Large intestine (tissue), 12 donors: ENCODE measurements at places on chromosomes 4 and X. TPM values are rescaled to one million over a fixed set of nuclear protein-coding genes. Genes with fewer than 3 reads are reported as not detected.

- no peak for DNase-seq
These were observed 119.2 kb downstream of the EFNB1 start for GRCh38 chrX:68947882-68948605.

DNA sequence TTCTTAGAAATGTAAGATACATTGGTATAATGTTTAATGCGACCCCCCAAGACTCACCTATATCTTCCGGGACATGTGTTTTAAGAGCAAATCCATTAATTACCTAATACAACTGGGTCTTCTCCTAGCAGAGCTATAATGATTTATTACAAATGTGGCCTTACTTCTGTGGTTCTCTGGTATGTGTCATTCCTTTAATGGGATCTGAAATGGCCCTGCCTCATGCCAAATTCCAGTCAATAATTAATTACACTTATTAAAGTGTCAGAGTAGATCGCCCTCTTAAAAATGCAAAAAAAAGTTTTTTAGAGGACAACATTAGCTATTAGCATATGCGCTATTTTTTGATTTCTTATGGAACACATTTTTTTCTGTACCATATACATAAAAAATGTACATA is 17.0 kb downstream of the HPSE start:
- no peak for DNase-seq

DNA sequence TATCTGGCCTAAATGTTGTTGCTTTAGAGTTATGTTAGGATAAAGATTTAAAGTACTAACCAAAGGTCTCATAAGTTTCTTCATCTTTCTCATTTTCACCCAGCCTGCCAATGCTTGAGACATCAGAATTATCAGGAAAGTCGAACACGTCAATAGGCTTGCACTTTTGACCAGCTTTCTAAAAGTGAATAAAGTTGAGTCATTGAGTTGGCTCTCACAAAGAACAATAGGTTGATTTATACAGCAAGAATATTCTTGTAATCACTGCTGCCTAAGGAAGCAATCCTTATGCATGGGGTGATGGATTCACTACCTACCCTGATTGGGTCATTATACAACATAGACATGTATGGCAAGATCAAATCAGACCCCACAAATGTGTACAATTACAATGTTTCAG is 5.0 kb downstream of the CENPU start:
- peak; percentile 25 for DNase-seq

GRCh38 chr4:76881375-76881774 is 16.6 kb downstream of the SOWAHB start:
- peak; percentile 84 for DNase-seq

DNA sequence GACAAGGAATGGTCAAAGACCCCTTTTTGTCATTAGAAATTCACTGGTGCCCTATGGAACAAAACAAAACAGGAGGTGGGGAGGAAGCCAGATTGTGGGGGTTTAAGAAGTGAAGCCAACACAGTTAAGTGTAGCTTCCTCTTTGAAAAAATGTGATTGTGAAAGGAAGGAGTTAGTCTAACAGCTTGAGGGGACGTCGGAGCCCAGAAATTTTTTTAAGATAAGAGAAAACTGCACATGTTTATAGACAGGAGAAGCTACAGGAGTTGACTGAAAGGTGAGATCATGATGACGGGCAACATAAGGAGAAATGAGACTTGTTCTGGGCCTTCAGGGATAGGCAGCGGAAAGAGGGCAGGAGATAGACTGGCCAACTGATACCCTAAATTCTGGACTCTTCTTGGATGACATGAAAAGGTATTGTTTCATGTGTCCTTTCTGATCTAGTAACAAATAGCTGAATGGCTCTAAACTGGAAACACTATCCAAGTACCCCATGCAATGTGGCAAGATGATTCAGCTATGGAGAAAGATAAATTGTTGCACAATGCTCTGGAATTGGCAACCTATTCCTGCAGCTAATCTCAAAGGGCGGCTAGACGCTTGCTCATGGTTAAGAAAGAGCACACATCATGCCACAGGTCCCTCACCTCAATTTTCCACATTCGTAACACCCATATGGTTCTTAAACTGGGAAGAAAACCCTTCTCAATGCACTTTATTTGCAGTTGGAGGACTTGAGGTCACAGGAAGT is 3.7 kb upstream of the HDAC8 start:
- no peak for DNase-seq

DNA sequence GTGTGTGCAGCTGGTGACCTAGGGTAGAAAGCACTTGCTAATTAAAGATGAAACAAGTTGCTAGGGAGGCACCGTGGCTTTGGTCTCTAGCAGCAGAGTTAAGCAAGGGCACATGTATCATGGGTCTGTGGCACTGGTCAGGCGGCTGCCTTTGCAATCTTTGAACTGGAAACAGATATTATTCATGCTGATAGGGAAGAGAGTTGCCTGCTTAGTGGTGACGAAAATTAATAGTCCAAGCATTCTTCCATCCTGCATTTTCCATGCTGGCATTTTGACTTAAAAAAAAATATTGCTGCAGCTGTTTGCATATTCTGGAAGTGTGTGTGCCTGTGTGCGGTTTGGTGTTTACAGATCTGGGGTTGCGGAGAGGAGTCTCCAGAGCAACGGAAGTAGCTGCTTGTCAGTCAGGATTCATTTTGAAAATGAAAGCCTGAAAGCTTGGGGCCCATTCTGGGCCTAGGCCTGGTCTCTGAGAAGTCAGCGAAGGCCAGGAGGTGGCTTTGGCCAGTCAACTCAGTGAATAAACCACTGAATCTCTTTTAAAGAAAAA is 2.3 kb upstream of the SOWAHD start:
- peak; percentile 66 for DNase-seq

DNA sequence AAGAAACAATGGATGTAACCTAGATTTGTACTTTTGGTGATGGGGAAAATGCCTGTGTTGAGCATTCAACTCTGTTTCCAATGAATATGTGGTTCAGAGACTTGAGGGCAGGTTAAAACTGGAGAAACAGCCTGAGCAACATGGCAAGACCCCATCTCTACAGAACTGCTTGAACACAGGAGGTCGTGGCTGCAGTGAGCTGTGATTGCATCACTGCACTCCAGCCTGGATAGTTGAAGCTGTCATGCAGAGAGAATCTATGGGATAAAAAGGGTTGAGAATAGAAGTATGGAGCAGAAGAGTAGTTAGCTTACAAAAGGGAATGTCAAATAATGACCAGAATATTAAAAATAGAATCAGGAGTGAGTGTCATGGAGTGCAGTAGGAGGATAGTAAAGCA is 134.8 kb upstream of the PDE5A start:
- DNase-seq: no peak

DNA sequence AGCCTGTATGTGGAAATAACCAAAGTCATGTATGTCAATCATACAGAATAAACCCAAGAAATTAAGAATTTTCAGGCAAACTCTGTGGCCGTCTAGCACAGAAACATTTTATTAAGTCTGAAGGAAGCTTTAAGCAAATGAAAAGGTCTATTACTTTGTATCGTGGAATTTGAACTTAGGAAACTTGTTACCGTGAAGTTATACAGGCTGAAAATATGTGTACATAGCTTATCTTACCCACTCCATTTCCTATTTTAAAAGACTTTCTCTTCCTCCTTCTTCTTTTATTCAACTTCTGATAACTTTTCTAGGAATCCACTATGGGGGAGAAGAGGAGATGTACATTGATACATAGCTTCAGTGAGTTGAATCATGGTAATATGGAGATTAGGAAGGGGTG is 108.3 kb downstream of the AGTR2 start:
- peak; percentile 25 for DNase-seq

DNA sequence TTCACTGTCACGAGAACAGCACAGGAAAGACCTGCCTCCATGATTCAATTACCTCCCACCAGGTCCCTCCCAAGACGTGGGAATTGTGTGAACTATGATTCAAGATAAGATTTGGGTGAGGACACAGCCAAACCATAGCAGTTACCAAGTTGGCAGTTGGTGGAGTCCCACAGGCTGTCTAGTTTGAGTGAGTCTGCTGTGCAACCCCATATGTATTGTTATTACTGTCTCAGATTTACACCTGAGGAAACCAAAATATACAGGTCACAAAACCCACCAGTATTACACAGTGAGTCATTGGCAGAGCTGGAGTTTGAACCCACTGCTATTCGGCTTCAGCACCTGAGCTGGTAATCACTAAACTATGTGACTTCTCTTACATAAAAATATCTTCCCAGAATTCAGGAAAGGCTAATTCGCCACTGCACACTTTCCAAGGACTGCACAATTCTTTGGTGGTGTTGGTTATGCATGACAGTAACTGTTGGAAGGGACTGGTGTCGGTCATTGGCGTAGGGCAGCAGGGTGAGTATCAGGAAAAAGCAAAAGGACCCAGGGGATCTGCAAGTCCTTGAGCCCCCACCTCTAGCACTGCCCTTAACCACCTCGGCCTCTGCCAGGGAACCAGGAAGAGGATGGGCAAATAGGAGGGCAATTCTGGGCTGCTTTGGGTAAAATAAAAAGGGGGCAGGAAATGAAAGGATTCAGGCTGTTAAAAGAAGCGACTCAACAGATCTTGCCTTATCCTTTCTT is 110.1 kb downstream of the USP46 start:
- DNase-seq: no peak

DNA sequence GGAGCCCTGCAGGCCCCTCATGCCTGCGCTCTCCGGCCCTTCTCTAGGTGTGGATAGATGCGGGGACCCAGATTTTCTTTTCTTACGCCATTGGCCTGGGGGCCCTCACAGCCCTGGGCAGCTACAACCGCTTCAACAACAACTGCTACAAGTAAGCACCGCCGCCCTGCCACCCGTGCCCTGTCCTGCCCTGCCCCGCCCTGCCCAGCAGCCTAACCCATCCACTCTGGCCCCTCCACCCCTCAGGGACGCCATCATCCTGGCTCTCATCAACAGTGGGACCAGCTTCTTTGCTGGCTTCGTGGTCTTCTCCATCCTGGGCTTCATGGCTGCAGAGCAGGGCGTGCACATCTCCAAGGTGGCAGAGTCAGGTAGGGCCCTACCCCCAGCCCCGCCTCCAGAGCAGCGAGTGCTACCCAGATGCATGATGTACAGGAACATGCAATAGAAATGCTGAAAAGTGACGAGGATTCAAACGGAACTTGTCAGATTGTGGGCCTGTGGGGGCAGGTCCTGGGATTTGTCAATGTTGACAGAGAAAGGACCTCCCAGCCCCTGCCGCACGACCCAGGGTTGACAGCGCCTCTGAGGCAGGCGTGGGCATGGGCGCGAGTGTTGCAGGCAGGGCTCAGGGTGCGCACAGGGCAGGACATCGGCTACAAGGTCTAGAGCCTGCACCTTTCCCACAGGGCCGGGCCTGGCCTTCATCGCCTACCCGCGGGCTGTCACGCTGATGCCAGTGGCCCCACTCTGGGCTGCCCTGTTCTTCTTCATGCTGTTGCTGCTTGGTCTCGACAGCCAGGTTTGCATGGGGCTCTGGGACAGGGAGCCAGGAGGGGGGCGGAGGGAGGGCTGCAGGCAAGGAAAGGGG is 5.7 kb downstream of the SLC6A8 start:
- DNase-seq: no peak

DNA sequence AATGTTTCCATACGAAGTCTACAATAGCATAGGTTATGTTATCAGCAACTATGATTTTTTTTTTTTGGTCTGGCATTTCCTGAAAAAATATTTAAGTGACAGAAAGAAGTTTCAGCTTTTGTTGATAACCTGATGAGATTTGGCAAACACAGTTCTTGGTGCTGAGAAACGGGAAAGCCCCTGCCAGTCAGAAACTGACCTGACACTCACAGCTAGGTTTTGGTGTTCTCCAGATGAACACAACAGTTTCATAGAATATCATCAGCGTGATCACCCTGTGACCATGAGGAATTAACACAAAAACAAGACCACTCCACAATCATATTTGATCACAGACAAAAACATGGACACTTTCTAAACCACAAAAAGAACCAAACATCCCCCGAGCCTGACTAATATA is 152.5 kb upstream of the DCAF8L1 start:
- no peak for DNase-seq

- DNase-seq: no peak
These were observed 180.5 kb downstream of the ADAMTS3 start for GRCh38 chr4:72388521-72388920.

- no peak for DNase-seq
These were observed 72.2 kb upstream of the RBPJ start for GRCh38 chr4:26248647-26249046.

- no peak for DNase-seq
These were observed 104.1 kb downstream of the KLHL4 start for GRCh38 chrX:87621697-87622096.

- DNase-seq: no peak
These were observed 157.1 kb downstream of the TRIML1 start for GRCh38 chr4:188296331-188296730.

GRCh38 chrX:23908219-23909004 is 606 bp downstream of the CXorf58 start:
- DNase-seq: no peak

- DNase-seq: no peak
These were observed 63.7 kb downstream of the HMGB2 start for GRCh38 chr4:173270312-173271027.

DNA sequence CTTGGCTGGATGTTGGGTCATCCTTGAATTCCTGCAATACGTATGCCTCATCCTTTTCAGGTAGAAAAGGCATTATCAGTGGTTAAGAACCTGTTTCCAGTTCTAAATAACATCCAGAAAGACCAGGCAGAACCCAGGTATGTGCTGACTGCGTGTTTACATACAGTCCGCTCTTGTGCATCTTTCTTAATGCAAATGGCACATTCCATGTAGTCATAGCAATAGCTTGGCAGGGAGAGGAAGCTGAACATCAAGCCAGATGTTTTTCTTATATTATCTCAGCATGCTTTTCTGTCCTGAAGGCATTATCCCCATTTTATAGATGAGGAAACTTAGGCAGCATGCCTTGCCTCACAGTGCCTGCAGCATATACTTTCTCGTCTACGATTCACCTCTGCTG is 2.1 kb downstream of the DCLK2 start:
- no peak for DNase-seq

- no peak for DNase-seq
These were observed 133.9 kb downstream of the AFAP1 start for GRCh38 chr4:7805533-7806337.

GRCh38 chr4:16117164-16117563 is 33.3 kb upstream of the PROM1 start:
- DNase-seq: no peak

- no peak for DNase-seq
These were observed 31.9 kb upstream of the CLTRN start for GRCh38 chrX:15696516-15696915.

RTL9 gene
- polyA plus RNA-seq: 0.31 TPM

IL3RA gene
- polyA plus RNA-seq: 5.4 TPM

AREG gene
- polyA plus RNA-seq: 4.6 TPM

TRO gene
- 33.0 TPM for polyA plus RNA-seq

CTAG1A gene
- polyA plus RNA-seq: not detected

COL25A1 gene
- polyA plus RNA-seq: 2.5 TPM

AKAP4 gene
- 0.07 TPM for polyA plus RNA-seq

GABRE gene
- polyA plus RNA-seq: 47.5 TPM

MAGEB10 gene
- not detected for polyA plus RNA-seq

MTTP gene
- polyA plus RNA-seq: 459 TPM

CNKSR2 gene
- 1.3 TPM for polyA plus RNA-seq

LONRF3 gene
- polyA plus RNA-seq: 3.0 TPM
